ENCODE measurements at places on chromosomes 2 and 18.

- peaks cover 11% of the 10 kb centered on the region for H3K4me1 ChIP-seq
- peak overlapping the region; percentile 55 for H3K27ac ChIP-seq
- peak; percentile 25 for DNase-seq
- peaks cover 5% of the 10 kb centered on the region for H3K27me3 ChIP-seq
- H3K4me3 ChIP-seq, result peak overlapping the region; percentile 55
Measured at GRCh38 chr2:200373973-200374416, 67.5 kb downstream of the SPATS2L start.

DNA sequence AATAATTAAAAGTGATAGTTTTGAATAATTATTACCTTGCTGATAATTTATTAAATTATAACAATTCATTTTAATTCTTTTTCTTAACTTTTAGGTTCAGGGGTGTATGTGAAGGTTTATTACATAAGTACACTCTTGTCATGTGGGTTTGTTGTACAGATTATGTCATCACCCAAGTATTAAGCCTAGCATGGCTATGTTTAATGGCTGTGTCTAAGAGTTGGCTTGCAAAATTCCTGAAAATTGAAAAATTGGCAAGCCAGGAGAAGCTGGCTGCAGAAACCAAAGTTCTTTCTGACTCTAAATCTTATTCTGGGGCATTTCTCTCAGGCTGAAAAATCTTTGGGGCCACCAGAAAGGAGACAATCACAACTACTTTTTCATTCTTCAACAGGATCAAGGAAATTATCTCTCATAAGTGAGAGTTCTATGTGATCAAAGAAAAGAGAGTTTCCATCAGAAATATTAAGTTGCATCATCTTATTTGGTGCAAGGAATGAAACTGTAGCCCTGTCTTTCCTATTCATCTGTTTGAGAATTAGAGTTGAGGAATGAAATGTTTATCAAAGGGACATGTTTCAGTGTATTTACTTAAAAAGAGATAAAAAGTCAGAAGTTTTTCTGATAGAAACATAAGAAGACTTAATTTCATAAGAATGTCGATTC is 412.1 kb upstream of the CDH2 start:
- no peaks in the 10 kb centered on the region for H3K36me3 ChIP-seq
- DNase-seq, result no peak
- no peaks in the 10 kb centered on the region for H3K27me3 ChIP-seq
- no peaks in the 10 kb centered on the region for H3K4me1 ChIP-seq
- H3K4me3 ChIP-seq, result no peak overlapping the region

- DNase-seq, result no peak
- H3K27ac ChIP-seq, result 0 out of 2 replicates have a peak overlapping the region, but pooled peaks have one; percentile 21
- H3K27me3 ChIP-seq, result no peaks in the 10 kb centered on the region
- H3K4me3 ChIP-seq, result no peak overlapping the region
- peaks cover 15% of the 10 kb centered on the region for H3K4me1 ChIP-seq
Measured at GRCh38 chr2:38740851-38741731, 10.1 kb downstream of the SRSF7 start.

GRCh38 chr2:42095923-42096408 is 48.1 kb downstream of the PKDCC start:
- H3K4me3 ChIP-seq, result no peak overlapping the region
- H3K36me3 ChIP-seq, result no peaks in the 10 kb centered on the region
- DNase-seq, result peak; percentile 72
- H3K4me1 ChIP-seq, result no peaks in the 10 kb centered on the region

DNA sequence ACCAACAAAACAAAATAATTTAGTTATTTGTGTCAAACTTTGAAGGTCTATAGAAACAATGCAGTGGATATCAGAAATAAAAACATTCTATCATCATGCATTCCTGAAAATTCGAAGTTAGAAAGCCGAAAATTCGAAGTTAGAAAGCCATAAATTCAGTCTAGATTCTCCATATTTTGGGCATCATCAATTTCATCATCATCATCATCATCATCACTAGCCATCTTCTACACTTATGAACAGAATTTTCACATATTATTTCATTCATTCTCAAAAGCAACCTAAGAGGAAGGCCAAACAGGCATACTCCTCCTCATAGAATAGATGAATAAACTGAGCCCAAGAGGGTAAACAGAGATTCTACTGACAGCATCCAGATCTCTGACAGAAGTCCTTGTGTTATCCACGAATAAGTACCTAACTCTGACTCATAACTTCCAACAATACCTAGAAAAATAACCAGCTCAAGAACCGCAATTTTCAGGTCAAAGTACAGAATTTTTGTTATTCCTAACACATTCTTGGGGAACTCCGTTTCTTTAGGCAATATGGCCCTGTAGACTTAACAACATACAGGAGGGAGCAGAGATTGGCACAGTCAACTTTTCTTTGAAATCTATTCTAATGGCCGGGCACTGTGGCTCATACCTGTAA is 84.7 kb downstream of the TCF4 start:
- H3K27me3 ChIP-seq, result no peaks in the 10 kb centered on the region
- H3K4me1 ChIP-seq, result peaks cover 11% of the 10 kb centered on the region
- H3K27ac ChIP-seq, result no peak overlapping the region
- no peak overlapping the region for H3K4me3 ChIP-seq

DNA sequence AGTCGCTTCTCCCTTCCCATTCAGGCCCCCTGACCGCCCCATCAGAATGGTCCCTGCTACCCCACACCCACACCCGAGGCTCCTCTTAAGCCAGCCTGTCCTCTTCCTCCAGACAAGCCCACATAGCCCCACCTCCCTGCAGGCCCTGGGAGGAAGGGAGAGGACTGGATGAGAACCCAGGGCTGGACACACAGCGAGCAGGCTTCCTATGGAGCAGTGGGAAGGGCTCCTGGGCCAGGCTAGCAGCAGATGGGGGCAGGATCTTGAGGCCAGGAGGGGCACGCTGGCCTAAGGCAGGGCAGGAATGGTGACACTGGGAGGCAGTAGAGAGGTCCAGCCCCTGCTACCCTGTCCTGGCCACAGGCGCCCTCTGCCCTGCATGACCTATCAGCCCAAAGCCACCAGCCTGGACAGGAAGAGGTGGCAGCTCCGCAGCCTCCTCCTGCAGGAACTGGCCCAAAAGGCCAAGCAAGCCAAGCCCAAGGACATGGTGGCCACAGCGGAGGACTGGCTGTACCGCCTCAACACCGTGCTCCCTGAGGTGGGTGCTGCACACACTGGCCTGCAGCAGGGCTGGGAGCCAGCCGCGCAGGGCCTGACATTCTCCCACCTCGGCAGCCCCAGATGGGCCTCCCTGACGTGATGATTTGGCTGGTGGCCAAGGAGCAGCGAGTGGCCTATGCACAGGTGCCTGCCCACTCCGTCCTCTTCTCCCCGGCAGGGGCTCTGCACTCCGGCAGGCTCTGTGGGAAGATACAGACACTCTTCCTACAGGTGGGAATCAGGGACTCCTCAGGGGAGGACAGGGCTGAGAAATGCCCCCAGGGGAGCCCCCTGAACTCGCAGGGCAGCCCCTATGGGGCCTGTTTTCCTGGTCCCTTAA is 43.3 kb downstream of the FER1L5 start:
- H3K4me1 ChIP-seq, result no peaks in the 10 kb centered on the region
- DNase-seq, result no peak
- no peaks in the 10 kb centered on the region for H3K36me3 ChIP-seq

DNA sequence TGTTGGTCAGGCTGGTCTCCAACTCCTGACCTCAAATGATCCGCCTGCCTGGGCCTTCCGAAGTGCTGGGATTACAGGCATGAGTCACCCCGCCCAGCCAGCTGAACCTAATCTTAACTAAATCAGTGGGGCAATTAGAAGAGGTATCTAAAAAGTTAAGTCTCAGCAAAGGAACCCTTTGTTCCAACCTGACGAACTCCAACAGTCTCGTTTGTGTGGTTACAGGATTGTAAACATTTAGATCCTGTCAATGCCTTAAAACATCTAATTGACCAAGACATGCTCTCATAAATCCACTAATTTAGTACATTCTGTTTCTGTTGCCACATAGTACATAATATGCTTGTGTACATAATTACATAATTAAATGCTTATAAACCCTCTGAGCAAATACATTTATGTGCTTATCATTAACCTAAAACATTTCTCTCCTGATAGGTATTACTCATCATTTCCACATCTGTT is 31.1 kb upstream of the STK39 start:
- no peak overlapping the region for H3K4me3 ChIP-seq
- H3K4me1 ChIP-seq, result no peaks in the 10 kb centered on the region
- no peak for DNase-seq
- H3K36me3 ChIP-seq, result no peaks in the 10 kb centered on the region
- peaks cover 8% of the 10 kb centered on the region for H3K27me3 ChIP-seq
- H3K27ac ChIP-seq, result no peak overlapping the region

- DNase-seq, result no peak
- H3K4me3 ChIP-seq, result no peak overlapping the region
- no peaks in the 10 kb centered on the region for H3K4me1 ChIP-seq
- H3K36me3 ChIP-seq, result no peaks in the 10 kb centered on the region
- no peak overlapping the region for H3K27ac ChIP-seq
- peaks cover 5% of the 10 kb centered on the region for H3K27me3 ChIP-seq
Measured at GRCh38 chr2:224062481-224063297, 23.6 kb upstream of the SERPINE2 start.

- H3K27me3 ChIP-seq, result no peaks in the 10 kb centered on the region
- H3K4me3 ChIP-seq, result no peak overlapping the region
- no peaks in the 10 kb centered on the region for H3K36me3 ChIP-seq
- no peak for DNase-seq
- no peak overlapping the region for H3K27ac ChIP-seq
- no peaks in the 10 kb centered on the region for H3K4me1 ChIP-seq
Measured at GRCh38 chr18:28816155-28816554, 639.2 kb upstream of the CDH2 start.

DNA sequence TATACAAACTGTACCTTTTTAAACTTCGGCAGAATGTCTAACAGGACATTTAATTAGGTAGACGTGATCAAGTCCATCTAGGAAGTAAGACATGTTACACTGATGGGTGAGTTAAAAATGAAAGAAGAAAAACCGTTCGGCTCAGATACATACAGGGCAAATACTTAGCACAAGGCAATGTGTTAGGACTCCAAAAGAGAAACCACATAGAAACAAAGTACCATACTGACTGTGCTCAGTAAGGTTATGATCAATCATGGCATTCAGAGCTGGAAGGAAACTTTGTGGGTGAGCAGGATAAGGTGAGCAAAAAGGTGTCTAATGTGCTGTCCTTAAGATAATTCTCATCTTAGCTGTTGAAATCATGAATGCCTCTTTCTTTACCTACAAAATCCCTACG is 211.9 kb downstream of the STK39 start:
- DNase-seq, result no peak
- no peaks in the 10 kb centered on the region for H3K27me3 ChIP-seq
- H3K4me3 ChIP-seq, result no peak overlapping the region
- H3K4me1 ChIP-seq, result no peaks in the 10 kb centered on the region
- no peak overlapping the region for H3K27ac ChIP-seq
- H3K36me3 ChIP-seq, result no peaks in the 10 kb centered on the region

- peaks cover 2% of the 10 kb centered on the region for H3K36me3 ChIP-seq
- H3K4me1 ChIP-seq, result peaks cover 26% of the 10 kb centered on the region
- H3K27ac ChIP-seq, result peak overlapping the region; percentile 62
- DNase-seq, result no peak
- H3K27me3 ChIP-seq, result no peaks in the 10 kb centered on the region
Measured at GRCh38 chr2:55519938-55520885, 694 bp downstream of the CFAP36 start.

GRCh38 chr18:34848695-34849094 is 138.6 kb downstream of the DTNA start:
- no peak overlapping the region for H3K4me3 ChIP-seq
- no peaks in the 10 kb centered on the region for H3K36me3 ChIP-seq
- H3K27ac ChIP-seq, result no peak overlapping the region
- H3K4me1 ChIP-seq, result no peaks in the 10 kb centered on the region
- H3K27me3 ChIP-seq, result no peaks in the 10 kb centered on the region

GRCh38 chr2:182763311-182763912 is 47.4 kb downstream of the DNAJC10 start:
- no peak for DNase-seq
- H3K4me1 ChIP-seq, result no peaks in the 10 kb centered on the region
- no peak overlapping the region for H3K27ac ChIP-seq

- H3K27me3 ChIP-seq, result peaks cover 8% of the 10 kb centered on the region
- no peaks in the 10 kb centered on the region for H3K4me1 ChIP-seq
- DNase-seq, result no peak
- no peaks in the 10 kb centered on the region for H3K36me3 ChIP-seq
Measured at GRCh38 chr2:207188626-207189419, 23.1 kb upstream of the KLF7 start.

- no peak for DNase-seq
- H3K4me1 ChIP-seq, result no peaks in the 10 kb centered on the region
- no peaks in the 10 kb centered on the region for H3K27me3 ChIP-seq
- no peak overlapping the region for H3K4me3 ChIP-seq
Measured at GRCh38 chr2:121727332-121727731, 9.3 kb downstream of the NIFK start.

DNA sequence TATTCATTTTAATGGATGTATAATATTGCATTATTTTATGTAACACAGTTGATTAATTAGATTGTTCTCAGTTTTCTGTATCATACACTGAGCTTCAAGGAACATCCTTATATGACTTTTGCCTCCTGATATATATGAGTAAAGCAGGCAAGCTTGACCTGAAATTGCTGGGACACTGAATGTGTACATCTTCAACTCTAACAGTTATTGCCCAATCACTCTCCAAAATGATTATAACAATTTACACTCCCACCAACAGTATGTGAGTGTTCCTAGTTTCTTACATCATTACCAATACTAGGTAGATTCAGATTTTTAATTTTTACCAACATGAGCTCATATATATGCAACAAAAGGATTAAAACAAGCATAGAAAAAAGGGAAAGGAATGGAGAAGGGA is 379.4 kb downstream of the SETBP1 start:
- no peaks in the 10 kb centered on the region for H3K27me3 ChIP-seq
- H3K4me3 ChIP-seq, result no peak overlapping the region
- no peak for DNase-seq

- peaks cover 37% of the 10 kb centered on the region for H3K36me3 ChIP-seq
- DNase-seq, result no peak
- H3K27ac ChIP-seq, result no peak overlapping the region
- no peaks in the 10 kb centered on the region for H3K4me1 ChIP-seq
- H3K27me3 ChIP-seq, result no peaks in the 10 kb centered on the region
Measured at GRCh38 chr2:112216167-112216566, 38.7 kb downstream of the ZC3H8 start.

DNA sequence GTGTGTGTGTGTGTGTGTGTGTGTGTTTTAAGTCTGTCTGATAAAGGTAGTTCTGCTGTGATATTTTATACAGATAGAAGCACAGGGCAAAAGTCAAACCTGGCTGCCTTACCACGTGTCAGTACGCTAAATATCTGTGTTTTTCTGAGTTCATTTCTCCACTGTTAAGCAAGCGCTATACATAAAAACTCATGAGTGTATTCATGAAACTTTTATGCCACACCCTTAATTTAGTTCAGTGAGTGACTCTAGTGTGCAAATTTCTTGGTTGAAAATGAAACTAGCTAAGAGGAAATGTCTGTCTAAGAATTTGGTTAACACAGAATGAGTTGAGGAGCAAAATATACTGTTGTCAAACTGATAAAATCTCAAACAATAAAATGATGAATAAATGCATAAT is 11.2 kb downstream of the CASP10 start:
- no peak for DNase-seq
- peaks cover 32% of the 10 kb centered on the region for H3K36me3 ChIP-seq
- H3K4me3 ChIP-seq, result no peak overlapping the region

DNA sequence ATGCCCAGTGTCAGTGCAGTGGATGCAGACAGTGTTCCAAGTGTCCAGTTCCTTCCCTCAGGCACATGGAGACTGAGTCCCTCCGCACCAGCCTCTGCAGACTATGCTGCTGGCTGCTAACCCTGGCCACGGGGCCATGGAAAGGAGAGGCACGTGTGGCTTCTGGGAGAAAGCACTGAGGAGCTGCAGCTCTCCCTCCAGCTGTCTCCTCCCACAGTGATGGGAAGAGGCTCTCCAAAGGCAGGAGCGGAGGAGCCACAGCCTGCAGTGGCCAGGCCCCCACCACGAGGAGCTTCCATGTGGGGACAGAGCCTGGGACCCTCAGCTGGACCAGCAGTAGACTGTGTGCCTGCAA is 141.1 kb downstream of the NDUFA10 start:
- DNase-seq, result peak; percentile 2
- no peak overlapping the region for H3K27ac ChIP-seq
- H3K27me3 ChIP-seq, result no peaks in the 10 kb centered on the region
- H3K4me3 ChIP-seq, result no peak overlapping the region
- H3K4me1 ChIP-seq, result peaks cover 19% of the 10 kb centered on the region

Data from DND-41 (cell line).